CD4-positive, alpha-beta T cell treated with Interleukin-1 beta for 1 hour (primary cell): ENCODE measurements at places on chromosomes 5 and 9.

DNA sequence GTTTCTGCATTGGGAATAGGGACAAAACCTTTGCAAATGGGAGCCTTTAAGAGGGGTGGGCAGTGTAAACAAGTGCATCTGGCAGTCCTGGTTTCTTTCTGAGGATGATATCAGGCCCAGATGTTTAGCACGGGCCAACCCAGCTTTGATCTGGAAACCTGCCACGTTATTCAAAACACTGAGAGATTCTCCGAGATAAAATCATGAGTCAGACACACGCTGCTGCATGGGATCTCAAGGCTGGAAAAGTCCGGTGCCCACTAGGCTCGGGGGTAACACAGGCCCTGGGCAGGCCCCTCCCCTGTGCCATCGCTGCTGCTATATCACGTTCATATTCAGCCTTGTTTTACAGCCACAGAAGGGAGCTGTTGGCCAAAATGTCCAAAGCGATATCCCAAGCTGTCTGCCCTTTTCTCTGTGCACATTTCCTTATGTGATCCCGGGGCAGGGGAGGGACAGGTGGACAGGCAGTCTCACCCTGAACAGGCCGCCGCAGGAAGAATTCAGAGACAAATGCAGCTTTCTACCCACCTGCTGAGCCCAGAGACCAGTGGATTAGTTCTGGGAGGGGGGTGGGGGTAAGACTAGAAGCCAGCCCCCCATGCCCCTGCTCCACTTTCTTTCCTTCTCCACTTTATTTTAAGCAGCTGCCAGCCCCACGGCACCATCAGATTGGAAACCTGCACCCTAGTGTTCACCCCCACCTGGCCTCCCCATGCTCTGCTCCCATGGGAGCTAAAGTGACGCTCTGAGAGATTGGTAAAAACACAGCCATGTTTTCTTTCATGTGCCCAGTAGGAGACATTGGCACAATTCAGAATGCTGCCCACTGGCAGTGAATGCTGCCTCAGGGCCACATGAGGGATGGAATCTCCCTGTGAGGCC, 63.1 kb downstream of the TMOD1 start:
- no peak for DNase-seq

GRCh38 chr9:34862043-34862442, 96.0 kb upstream of the PHF24 start:
- DNase-seq: no peak

GRCh38 chr9:81851340-81851739, 76.9 kb upstream of the SPATA31D4 start:
- no peak for DNase-seq

DNA sequence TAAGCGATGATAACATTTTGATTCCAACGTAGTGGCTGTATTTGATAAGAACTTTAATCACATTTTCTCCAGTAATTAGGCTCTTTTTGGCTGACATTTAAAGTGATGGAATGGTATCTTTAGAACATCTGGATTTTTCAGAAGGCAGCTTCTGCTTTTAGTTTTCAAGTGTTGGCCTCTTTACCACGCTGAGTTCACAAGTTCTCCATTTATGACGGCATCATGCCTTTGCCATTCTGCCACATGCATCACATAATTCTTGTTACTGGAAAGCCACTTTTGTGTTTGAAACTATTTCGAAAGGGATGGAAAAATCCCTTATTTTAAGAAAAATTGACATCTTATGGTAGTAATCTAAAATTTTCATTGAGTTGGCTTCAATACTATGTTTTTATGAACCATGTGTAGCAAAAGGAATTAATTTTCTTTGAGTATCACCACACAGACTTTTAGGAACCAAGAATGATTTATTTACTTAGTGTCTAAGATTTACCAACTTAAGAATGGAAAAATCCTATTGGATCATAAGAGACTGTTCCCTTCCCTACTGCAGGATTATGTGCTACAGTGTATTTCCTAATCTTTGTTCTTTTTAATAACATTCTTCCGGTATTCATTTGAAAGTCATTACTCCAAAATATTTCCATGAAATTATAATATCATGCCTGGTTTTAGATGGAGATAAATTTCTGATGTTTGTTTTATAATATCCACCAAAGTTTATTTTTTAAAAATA, 344.2 kb downstream of the ADGRV1 start:
- no peak for DNase-seq

- DNase-seq: peak; percentile 93
Measured at GRCh38 chr5:56588636-56589480, 226.5 kb upstream of the MAP3K1 start.

GRCh38 chr5:149022200-149022599, 40.7 kb downstream of the SH3TC2 start:
- no peak for DNase-seq

DNA sequence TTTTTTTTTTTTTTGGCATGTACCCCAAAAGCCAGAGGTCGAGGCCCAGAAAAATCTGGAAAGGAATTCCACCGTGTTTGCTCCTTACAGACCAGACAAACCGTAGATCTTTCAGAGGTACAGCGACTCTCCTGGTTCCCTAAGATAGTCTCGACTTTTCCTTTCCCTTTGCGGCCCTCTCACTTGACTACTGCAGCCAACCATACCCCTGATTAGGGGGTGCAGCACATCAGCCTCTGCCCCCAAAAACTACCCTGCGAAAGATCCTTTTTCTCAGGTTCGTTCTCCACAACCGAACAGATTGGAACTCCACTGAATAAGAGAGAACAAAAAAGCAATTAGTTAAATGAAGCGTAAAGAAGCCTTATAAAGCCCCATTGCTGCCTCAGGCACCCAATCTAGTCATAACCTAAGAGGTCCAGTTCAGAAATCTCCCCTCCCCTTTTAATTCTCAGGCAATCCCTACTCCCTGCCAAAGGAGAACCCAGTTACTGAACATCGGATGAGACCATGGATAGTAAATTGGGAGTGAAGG, 379 bp upstream of the TICAM2 start:
- DNase-seq: no peak

DNA sequence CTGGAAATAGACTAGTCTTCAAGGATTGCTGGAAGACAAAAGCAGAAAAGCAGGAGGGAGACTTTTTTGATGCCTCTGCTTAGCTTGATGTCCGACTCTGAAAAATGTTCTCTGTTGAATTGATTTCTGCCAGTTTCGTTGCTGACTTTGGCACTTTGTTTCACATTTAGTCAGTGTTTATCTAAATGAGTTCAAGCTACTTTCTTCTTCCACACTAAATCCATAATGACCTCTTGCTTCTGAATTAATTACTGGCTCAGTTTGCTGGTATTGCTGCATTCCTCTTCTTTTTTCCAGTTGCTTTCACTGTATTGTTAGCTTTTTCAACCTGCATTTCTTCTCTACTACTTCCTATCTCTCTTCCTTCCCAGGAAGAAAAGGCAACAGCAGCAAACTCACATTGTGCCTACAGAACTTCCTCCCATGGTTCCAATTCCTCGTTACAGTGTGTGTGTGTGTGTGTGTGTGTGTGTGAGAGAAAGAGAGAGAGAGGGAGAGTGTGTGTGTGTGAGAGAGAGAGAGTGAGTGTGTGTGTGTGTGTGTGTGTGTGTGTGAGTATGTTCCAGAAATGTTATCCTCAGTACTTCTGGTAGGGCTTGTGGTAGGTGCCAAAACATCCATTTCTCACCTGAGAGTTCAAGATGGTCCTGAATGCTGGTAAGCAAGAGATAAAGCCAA, 234.8 kb downstream of the CSNK1G3 start:
- DNase-seq: no peak

DNA sequence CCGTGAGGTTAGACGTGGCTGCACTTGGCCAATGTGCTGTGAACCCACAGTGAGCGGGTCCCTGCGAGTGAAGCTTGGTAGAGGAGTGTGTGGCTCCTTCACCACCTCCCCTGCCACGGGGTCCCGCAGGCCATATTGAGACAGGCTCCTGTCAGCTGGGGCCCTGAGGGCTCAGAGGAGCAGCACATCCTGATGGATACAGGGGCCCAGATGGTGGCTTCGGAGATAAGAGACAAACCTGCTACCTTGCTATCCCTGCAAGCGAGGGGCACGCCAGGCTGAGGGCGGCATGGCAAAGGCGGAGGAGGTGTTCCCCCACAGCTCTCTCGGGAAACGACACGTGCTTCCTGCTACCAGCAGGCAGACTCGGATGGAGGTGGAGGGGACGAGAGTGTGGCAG, 33.1 kb downstream of the SLC6A3 start:
- DNase-seq: no peak

GRCh38 chr5:168291342-168291963, at the start of gene WWC1:
Gene WWC1 (plus strand): TSS chr5:168291645. CDS start chr5:168292153, 508 bp downstream.
- peak; percentile 81 for DNase-seq

DNA sequence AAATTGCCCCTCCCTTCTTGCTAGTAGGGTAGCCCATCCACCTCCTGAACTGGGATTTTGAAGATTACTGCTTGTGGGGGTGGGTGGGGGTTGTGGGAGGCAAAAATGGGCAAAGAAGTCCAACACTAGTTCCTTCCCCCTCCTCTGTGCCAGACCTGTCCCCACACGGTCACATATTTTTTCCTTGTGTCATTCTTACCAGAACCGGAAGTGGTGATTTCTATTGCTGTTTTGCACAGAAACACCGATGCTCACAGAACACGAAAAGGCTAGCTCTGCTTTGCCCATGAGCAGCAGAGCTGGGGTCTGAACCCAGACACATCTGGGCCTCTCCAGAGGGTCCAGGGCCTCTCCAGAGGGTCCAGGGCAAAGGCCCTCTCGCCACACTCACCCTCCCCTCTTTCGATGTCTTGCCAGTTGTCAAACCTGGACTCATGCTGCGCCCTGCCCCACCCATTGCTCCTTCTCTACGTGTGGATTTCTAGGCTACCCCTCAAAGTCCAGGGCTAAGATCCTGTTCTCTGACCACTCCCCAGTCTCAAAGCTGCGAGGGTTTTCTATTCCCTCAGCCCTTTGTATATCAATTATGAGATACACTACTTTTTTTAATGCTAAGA, 264.4 kb upstream of the MSX2 start:
- DNase-seq: no peak

DNA sequence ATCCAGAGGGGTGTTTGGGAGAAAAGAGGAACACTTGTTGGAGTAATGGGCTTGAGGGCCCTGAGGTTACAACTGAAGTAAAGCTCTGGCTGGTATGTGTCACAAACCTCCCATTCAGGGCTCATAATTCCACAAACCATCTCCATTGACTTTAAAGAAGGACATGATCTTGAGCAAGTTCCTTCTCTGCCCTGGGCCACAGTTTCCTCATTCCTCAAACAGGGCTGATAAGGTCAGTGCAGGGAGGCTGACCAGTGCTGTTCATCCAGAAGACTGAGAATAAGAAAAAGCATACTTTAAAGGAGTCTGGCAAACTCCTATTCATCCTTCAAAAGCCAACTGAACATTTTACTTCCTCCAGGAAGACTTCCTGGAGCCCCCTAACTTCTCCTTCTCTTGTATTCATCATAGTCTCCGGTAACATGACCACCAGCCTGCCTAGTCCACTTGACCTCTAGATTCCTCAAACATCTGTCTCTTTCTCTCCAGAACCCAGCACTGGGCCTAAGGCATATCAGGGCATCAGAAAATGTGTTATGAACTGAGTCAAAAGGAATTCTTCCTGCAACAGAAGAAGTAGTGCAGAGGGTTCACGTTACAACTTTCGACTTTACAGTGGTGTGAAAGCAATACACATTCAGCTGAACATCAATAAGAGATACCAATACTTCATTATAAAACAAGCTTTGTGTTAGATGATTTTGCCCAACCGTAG, 20.7 kb upstream of the PTPN3 start:
- DNase-seq: no peak

GRCh38 chr9:136673975-136674785, 11.5 kb downstream of the EGFL7 start:
- DNase-seq: no peak

DNA sequence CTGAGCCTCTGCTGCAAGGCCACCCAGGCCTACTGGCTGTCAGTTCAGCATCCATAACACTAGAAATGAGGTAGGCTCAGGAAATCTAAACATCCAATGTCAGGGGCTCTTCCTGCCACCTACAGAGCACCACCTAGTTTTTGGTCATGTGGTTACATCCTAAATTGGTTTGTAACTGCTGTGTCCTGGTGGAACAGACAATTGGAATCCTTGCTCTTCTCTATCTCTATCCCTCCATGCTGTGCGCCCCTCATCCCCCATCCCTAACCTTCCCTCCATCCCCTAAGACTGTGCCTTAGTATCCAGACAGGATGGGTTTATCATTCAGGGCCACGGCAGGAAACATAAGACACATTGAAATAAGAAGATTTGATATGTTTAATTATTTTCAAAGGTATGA, 11.4 kb upstream of the MCTP1 start:
- no peak for DNase-seq
